ENCODE measurements at places on chromosomes 7 and 10. TPM values are rescaled to one million over a fixed set of nuclear protein-coding genes. Genes with fewer than 3 reads are reported as not detected.

DNA sequence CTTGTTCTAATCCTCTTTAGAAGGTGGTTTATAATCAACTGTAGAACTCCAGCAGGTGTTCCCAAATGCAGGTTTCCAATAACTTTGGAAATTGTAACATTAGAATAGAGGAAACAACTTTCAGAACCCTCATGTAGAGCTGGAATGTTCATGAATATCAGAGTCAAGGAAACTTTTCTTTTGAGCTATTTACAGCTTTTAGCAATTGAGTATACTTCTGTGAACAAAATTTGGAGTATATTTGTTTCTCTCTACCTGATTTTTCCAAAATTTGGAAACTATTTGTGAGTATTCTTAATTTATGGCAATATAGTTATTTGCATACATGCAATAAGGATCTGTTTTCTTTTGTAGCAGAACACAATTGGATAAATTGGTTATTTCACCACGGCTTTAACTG is 2.8 kb upstream of the CFAP43 start:
- no peak for DNase-seq

DNA sequence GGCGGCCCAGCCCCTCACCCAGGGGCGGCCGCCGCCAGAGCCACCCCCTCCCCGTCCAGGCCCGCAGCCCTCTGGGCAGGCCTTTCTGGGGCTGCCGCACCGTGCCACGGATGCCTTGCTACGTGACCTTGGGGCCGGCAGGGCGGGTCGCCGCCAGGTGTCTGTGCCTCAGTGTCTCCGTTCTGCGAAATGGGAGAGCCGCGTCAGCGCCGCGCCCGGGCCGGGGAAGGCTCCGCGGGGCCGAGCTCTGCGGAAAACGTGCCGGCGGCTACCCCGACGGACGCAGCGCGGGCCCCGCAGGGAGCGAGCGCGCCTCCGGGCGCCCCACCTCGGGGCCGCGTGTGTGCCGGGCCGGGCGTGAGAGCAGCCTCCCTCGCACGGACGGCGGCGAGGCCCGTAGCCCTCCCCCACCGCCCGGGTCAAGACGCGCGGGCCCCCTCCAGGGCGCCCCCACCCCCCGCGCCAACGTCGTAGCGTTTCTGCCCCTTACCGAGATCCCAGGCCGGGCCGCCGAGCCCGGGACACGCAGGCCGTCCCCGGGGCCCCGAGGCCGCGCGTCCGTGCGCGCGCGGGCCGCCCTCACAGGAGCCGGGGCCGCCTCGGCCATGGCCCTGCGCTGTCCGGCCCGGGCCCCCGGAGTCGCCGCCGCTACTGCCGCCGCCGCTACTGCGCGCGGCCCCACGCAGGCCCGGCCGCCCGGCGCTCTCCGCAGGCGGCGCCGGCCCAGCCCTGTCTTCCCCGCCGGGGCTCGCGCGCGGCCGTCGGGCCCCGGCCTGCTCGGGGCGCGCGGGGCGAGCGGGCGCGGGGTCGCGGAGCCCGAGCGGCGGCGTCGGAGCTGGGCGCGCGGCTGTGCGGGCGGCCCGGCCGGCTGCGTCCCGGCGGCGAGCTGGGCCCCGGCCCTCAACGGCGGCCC is 1.1 kb downstream of the ZNF777 start:
- DNase-seq, result no peak

- DNase-seq, result no peak
Measured at GRCh38 chr10:101856626-101857025, 13.0 kb upstream of the KCNIP2 start.

- DNase-seq, result no peak
Measured at GRCh38 chr7:30862995-30863705, 48.5 kb upstream of the AQP1 start.

The CFAP46 gene
- 1.5 TPM for total RNA-seq

DNA sequence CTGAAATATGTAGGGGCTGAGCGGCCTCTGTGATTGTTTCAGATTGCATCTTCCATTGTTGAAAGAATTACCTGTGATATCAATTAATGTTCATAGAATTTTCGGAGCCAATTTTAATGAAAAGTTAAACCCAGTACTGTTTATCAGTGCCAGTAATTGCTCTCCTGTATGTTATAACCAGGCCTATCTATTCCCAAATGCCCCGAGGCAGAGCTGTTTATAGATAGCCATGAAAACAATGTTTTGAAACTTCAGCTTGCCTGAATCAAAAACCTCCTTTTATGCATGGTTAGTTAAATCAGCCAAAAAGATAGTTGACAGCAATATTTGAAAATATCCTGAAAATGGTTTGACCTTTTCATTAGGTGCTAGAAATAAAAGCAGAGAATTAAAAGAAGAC is 50.1 kb upstream of the HDAC9 start:
- no peak for DNase-seq

- DNase-seq, result no peak
Measured at GRCh38 chr10:5620223-5620721, 46.1 kb downstream of the ASB13 start.

GRCh38 chr7:47225387-47226131 is 356.4 kb downstream of the TNS3 start:
- DNase-seq, result no peak

The MEST gene
- 214 TPM for total RNA-seq

DNA sequence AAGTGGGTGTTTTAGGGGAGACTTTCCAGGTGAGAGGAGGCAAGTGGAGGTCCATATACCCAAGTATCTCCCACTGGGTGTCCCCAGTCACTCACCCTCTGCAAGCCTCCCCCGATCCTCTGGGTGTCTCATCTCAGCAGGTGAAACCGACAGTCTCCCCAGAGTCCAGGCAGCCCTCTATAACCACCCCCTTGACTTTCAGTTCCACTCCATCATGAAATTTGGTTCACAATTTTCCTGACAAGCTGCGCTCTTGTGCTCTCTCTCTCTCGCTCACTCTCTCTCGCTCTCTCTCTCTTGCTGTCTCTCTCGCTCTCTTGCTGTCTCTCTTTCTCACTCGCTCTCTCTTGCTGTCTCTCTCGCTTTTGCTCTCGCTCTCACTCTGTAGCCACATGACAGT is 8.1 kb upstream of the RABGEF1 start:
- DNase-seq, result no peak

The GPR22 gene
- total RNA-seq, result not detected

The UFSP1 gene
- total RNA-seq, result 3.3 TPM

DNA sequence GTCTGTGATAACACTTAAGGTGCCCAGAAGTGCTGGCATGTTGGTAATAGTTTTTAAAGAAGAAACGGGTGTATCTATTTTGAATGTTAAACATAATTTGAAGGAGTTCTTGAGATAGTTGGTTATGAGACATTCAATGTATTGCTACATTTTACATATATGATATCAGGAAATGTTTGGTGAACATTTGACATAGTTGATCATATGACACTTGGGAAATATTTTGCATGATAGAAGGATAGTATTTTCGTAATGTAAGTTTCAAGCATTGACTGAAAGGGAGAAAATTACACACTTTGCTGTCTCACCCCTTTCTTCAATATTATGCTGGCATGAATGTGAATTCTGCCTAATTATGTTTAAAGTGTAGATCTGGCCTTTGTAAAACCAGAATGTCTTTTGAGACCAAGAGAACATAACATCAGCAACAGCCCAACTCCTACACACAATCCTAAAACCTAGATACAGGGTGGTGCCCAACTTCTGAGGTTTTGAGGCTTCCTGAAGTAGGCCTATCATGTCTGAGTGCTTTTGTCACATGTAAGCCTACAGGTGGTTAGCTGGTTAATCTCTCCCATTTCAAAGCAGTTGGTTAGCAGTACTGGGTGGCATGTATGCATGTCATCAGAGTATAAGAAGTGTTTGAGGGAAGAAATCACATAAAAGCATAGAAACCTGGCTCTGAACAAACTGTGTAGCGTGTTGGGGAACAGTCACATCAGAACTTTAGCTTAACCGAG is 2.1 kb downstream of the ADD3 start:
- DNase-seq, result no peak

DNA sequence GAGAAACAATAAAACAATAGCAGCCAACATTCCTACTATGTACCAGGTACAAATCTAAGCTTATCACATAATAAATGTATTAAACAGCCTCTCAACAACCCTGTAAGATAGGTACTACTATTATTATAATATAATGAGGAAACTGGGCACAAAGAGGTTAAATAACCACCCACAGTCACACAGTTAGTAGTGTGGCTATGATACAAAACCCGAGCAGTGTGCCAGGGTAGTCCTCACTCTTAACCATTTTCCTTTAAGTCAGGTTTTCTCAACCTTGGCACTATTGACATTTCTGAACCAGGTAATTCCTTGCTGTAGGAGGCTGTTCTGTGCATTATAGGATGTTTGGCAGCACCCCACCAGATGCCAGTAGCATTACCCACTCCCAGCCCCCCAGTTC is 48.8 kb downstream of the DNAJC1 start:
- DNase-seq, result no peak

DNA sequence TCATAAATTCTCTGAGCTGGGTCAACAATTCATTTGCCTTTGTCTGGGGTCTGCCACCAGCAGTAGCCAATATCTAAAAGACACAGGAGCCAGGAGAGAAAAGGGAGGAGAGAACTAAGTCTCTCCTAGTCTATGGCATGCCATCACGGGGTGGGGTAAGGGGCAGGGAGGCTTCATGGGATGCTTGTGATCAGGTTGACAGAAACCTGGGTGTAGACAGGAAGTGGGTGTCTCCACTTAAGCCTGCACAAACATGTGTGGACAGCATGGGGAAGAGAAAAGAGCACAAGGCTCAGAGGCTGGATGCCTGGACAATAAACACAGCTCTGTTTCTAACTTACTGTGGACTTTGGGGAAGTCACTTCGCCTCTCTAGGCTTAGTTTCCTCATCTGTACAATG is 11.5 kb upstream of the C10orf53 start:
- no peak for DNase-seq

- no peak for DNase-seq
Measured at GRCh38 chr10:970311-971149, 17.7 kb upstream of the GTPBP4 start.

The SKIDA1 gene
- 7.8 TPM for total RNA-seq

Data from astrocyte (in vitro differentiated cells and primary cell).